ENCODE measurements at places on chromosomes 16 and 17.

DNA sequence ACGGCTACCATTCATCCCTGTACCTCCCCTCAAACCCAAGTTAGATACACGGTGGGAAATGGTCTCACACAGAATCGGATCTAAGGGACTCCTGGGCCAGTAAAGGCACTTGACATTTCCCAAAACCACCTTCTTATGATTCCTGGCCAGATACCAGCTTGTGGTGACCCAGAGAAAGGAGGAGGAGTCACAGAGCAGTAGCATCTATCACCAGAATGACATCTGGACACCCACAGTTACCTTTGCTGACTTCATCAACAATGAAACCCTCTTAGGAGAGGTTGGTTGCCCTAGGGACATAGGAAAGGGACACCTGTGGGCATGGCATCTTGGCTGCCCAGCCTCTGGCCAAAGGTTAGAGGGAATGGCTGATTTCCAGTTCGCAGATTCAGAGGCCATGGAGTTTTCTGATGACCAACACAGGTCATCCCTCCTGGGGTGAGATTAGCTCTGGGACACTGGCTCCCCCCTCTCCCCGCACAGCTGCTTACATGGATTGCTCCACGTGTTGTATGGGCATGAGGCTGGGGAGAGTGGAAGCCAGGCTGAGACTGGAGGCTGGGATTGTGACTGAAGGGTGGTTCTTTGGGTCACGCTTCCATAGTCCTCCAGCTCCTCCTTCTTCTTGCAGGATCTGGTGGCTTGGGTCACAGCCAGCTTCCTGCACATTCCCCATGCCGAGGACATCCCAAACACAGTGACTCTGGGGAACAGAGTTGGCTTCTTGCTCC, 1.4 kb upstream of the AOC3 start:
- H3K36me3 ChIP-seq: peaks cover 9% of the 10 kb centered on the region
- no peak overlapping the region for H3K4me3 ChIP-seq
- no peaks in the 10 kb centered on the region for H3K4me1 ChIP-seq
- no peak for DNase-seq

- H3K27me3 ChIP-seq: no peaks in the 10 kb centered on the region
- H3K4me3 ChIP-seq: no peak overlapping the region
- peaks cover 12% of the 10 kb centered on the region for H3K36me3 ChIP-seq
- H3K27ac ChIP-seq: no peak overlapping the region
These were observed 20.6 kb downstream of the MAP3K14 start for GRCh38 chr17:45296003-45296832.

DNA sequence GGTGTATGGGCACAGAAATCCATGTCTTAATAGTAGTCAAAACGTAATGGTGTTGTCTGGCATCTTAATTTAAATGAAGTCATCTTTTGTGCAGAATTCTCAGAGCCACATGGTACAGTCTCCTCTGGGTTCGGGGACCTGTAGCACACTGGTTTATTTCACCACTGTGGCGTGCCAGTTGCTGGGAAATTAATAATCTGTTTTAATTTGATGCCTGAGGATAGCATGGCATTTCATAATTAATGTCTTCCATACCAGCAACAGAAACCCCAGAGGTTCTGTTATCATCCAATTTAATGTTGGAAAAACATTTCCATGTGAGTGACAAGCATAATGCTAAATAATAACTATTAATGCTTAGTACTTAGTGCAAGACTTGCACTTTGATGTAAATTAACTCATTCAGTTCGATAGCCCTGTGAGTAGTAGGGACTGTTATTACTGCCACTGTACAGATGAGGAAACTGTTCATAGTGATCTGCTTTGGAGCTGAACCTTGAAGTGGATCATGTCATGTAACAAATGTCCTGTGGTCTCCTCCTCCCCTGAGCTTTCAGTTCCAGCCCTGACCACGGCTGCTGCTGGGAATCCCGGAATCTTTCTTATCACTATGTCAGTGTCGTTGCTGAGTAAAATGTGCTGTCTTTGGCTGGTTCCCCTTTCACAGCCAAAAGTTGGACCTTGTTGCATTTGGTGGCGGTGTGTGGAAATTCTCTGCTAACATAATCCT, 51.2 kb downstream of the SNX29 start:
- no peak overlapping the region for H3K4me3 ChIP-seq
- no peaks in the 10 kb centered on the region for H3K27me3 ChIP-seq
- no peaks in the 10 kb centered on the region for H3K4me1 ChIP-seq
- H3K27ac ChIP-seq: no peak overlapping the region
- DNase-seq: no peak

- no peak overlapping the region for H3K27ac ChIP-seq
- no peak for DNase-seq
- no peaks in the 10 kb centered on the region for H3K4me1 ChIP-seq
- no peaks in the 10 kb centered on the region for H3K36me3 ChIP-seq
These were observed 8.4 kb upstream of the CRYBA1 start for GRCh38 chr17:29238133-29238850.

- H3K27me3 ChIP-seq: no peaks in the 10 kb centered on the region
- DNase-seq: no peak
- no peak overlapping the region for H3K4me3 ChIP-seq
- H3K27ac ChIP-seq: no peak overlapping the region
- H3K36me3 ChIP-seq: peaks cover 56% of the 10 kb centered on the region
- peaks cover 3% of the 10 kb centered on the region for H3K4me1 ChIP-seq
These were observed 141.1 kb downstream of the RAB11FIP4 start for GRCh38 chr17:31532526-31532925.

DNA sequence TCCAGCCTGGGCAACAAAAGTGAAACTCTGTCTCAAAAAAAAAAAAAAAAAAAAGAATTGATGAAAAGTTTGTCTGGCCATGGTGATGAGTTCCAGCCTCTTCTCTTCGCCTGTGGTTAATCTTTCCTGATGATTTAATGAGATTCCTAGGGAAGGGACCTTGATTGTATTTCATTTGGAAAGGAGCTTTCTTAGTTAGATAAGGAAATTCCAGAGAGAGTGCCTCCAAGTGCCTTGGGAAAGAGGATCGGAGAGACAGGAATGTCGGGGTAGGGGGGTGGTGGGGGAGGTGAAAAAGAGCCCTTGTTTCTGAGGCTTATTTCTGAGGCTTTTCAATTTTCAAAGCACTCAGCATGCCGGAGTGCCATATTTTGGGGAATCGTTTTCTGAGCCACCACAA, 93.2 kb upstream of the SIAH1 start:
- no peaks in the 10 kb centered on the region for H3K27me3 ChIP-seq
- no peaks in the 10 kb centered on the region for H3K4me1 ChIP-seq
- H3K27ac ChIP-seq: no peak overlapping the region

DNA sequence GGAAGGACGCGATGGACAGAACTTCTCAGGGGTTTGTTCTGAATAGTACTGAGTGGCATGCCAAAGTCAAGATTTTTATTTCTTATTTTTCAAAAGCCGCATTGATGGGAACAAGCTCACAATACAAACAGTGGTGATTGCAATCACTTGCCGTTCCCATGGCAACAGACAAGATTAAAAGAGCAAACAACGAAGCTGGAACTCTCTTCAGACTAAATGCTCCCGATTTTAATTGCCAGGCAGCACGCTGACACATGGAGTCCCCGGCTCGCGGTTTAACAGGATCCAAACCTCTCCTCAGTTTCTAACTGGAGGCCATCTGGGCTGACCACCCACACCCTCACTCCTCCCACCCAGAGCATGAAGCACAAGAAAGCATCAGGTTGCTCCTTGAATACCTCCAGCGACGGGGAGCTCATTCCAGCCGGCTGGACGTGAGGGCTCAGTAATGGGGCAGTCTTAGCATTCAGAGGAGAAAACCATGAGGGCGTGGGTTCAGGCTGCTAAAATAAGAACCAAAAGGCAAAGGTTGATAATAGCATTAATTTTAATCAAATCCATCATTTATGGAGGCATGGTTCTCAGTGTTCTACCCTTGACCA, 41.5 kb downstream of the AIPL1 start:
- H3K27me3 ChIP-seq: peaks cover 3% of the 10 kb centered on the region
- no peaks in the 10 kb centered on the region for H3K36me3 ChIP-seq
- DNase-seq: no peak
- no peaks in the 10 kb centered on the region for H3K4me1 ChIP-seq

Data from effector memory CD4-positive, alpha-beta T cell (primary cell).